Lung (tissue), 17 donors: ENCODE measurements at places on chromosomes 16 and 17.

DNA sequence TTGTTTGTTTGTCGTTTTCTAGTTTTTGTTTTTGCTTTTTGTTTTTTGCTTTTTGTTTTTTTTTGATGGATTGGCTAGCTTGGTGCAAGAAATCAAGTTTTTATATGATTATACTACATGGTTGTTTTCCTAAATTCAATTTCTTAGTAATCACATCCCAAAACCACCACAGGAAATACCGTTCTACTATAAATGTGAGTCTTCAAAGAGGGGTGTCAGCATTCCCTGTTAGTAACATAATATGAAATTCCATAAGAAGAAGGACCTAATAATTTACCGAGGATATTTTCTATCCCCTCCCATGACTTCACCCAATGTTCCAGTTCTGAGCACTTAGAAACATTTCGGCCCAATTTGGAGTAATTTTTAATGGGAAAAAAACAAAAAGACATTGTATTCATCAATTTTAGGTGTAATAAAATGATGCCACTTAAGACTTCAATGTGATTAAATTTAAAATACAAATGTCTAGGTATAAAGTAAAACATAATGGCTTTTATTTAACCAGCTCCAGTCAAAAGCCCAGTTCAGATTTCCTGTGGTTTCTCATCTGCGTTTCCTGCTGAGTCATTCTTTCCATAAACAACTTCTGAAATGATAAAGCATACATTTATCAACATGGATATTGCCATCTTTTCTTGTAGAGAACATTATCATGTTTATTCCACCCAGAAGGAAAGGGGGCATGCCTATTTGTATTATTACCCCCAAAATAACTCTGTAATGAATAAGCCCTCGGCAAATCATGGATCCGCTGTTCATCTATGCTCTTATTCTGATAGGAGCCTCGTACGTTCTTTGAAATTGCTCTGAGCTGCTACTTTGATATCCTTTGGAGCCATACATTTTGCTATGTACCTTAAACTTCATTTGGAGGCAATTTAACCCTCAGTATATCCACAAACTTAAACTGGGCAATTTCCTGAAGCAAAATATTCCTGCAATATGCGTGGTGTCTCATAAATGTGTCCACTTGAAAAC, 28.1 kb downstream of the HSBP1 start:
- DNase-seq: peak; percentile 25

- DNase-seq: no peak
These were observed 125.4 kb downstream of the MAP2K6 start for GRCh38 chr17:69539781-69540319.

- no peak for DNase-seq
These were observed 10.7 kb upstream of the PRPF8 start for GRCh38 chr17:1695365-1695764.

- DNase-seq: peak; percentile 86
These were observed 46.5 kb upstream of the CPNE2 start for GRCh38 chr16:57045694-57046381.

GRCh38 chr17:39934324-39934723, 6.8 kb downstream of the LRRC3C start:
- no peak for DNase-seq

DNA sequence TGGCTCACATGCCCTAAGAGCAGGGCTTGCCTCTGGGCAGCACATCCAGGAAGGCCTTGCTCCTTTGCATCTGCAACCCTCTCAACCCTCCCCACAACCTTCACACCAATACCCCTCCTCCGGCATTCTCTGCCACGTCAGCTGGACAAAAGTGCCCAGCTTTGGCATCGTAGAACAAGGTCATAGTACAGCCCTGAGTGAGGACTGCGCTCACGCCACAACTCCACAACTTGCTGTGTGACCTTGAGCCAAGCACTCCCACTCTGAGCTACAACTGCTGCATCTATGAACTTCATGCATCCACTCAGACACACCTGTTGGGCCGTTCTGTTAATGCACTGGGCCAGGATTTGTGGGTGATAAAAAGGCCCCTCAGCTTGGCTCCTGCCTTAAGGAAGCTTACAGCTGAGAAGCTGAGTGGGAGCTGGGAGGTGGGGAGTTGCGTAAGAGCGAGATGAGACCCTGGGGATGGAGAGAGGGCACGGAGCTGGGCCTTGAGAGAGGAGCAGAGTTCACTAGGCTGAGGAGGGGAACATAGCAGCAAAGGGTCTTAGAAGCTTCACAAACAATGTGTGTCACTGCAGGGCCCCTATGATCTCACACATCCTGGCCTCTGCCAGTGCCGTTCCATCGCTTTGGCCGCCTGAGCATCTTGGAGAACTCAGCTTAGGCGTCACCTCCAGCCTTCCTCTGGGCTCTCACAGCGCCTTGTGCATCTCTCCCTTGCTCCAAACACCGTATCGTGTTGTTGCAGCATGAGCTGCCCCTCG, 8.6 kb upstream of the MRC2 start:
- DNase-seq: no peak

- no peak for DNase-seq
These were observed 13.2 kb upstream of the MRTFB start for GRCh38 chr16:14057878-14058382.

DNA sequence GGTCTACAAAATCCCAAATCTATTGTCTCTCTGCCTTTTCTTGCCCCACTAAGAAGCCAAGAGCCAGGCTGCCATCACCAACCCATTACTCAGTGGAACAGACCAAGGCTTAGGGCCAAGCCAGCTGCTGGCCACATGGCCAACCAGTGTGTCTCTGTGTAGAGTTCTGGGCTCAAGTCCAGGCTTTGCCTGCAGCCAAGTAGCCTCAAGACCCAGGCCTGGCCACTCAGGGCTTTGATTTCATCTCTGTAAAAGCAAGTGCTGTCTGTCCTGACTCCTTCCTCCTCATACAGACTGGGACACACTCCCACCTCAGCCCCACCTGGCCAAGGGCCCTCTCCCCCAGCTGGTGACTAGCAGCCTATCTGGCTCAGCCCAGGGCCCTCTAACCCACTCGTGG, 14.6 kb downstream of the SREBF1 start:
- peak; percentile 36 for DNase-seq

GRCh38 chr17:47918006-47918405, 22.0 kb downstream of the SP2 start:
- no peak for DNase-seq

DNA sequence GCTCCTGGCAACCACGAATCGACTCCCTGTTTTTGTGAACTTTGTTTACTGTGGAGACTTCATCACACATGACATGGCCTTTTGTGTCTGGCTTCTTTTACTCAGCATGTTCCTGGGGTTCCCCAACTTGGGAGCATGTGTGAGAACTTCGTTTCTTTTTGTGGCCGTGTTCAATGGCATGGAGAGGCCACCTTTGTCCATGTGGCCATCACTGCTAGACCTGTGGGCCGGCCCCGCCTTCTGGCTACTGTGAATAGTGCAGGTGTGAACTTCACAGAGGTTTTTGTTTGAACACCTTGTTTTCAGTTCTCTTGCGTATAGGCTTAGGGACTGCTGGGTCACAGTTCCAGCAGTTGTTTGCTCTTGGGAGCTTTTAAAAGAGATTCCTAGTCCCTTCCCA, 5.7 kb upstream of the SLC38A8 start:
- DNase-seq: no peak

DNA sequence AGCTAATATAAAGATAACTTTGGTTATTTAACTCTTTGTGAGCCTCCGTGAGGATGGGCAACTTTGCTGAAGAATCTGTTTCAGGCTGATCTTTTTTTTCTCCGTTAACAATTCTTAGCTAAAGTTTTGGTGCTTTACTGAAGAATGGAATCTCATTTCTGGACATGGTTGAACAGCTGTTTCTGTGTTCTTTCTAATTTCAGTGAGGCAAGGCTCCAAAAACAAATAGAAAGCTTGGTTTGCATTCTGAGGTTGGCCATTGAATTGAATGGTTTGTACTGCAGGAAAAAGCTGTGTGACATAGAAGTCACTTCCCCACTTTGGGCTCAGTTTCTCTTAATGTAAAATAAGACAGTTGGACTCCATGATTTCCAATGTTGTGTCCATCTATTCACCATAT, 22.3 kb upstream of the HLF start:
- DNase-seq: no peak

- no peak for DNase-seq
These were observed 89.0 kb upstream of the CDH5 start for GRCh38 chr16:66277311-66278070.

GRCh38 chr16:74500907-74501306, 79.6 kb upstream of the CLEC18B start:
- no peak for DNase-seq

- DNase-seq: no peak
These were observed 236.5 kb downstream of the MAP2K4 start for GRCh38 chr17:12257176-12257575.

GRCh38 chr17:57400648-57401047, 144.3 kb downstream of the MSI2 start:
- no peak for DNase-seq

DNA sequence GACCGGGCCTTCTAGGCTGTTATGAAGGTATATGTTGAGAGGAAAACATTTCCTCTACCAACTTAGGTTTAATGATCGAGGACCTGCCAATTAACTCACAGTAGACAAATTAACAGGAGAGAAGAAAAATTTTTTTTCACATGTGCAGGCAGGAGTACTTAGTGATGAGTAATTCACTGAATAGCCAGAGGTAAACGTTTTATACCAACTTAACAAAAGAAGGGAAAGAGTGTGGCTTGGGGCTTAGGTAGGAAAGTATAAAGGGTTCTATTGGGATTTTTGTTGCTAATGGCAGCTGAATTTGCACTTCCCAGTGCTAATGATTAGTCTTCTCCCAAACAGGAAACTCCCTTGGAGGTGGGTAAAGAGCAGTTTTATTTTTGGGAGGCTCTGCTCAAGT, 121.6 kb upstream of the HS3ST4 start:
- DNase-seq: no peak

DNA sequence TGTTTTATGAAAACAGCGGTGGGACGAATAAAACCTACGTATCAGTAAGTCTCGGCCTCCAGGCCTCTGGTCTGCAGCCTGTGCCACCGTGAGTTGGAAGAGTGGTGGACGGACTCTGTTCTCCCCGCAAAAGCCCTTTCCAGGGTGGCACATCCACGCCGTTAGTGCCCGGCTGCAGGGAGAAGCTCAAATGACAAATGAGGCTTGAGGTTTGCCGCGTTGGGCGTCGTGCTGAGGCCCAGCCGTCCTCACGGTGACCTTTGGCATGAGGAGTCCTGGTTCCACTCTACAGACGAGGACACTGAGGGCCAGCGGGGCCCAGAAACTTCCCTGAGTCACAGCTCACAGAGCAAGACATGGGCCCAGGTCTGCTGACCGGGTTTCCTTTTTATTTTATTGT, 40.2 kb downstream of the JPH3 start:
- DNase-seq: no peak

DNA sequence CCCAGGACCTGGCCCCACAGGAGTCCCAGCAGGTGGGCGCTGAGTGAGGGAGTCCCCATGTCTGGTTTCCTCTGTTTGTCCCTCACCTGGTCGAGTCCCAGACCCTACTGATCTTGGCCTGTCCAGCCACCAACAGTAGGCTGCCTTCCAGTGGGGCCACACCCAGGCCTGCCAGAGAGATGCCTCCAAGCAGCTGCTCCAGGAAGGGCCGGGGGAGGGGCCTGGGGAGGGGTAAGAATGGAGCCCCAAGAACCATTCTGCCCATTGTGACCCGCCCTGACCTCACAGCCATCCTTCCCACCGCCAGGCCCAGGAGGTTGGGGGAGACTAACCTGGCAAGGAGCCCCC, 736 bp downstream of the SPATA20 start:
- DNase-seq: no peak

DNA sequence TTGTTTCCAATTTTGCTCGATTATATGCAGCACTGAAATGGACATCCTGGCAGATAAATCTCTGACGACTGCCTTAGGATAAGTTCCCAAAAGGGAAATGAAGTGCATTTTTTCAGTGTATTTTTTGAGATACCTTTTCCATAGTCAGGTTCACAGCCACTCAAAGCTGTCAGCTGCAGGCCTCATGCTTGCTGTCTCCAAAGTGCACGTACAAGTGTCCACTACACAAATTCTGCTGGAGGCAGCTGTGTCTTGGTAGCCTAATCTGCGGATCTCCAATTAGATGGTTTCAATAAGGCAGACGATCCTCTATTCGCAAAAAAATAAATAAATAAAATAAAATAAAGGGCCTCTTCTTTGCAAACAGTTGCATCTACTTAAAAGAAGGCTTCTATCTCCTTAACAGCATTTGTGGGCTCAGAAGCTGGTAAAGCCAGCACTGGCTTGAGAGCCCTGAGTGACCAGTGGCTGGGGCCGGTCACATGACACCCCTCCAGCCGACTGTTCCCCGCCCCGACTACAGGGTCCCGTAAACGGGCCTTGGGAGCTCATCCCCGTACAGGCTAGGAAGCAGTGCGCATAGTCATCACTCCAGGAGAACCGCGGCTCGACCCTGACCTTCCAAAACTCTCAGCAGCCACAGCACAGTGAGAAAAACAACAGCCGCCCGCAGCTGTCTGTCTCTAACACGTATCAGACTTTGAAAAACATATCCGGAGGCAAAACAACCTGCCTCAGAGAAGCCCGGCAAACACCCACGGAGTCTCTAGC, 18.8 kb downstream of the RPH3AL start:
- DNase-seq: peak; percentile 72

DNA sequence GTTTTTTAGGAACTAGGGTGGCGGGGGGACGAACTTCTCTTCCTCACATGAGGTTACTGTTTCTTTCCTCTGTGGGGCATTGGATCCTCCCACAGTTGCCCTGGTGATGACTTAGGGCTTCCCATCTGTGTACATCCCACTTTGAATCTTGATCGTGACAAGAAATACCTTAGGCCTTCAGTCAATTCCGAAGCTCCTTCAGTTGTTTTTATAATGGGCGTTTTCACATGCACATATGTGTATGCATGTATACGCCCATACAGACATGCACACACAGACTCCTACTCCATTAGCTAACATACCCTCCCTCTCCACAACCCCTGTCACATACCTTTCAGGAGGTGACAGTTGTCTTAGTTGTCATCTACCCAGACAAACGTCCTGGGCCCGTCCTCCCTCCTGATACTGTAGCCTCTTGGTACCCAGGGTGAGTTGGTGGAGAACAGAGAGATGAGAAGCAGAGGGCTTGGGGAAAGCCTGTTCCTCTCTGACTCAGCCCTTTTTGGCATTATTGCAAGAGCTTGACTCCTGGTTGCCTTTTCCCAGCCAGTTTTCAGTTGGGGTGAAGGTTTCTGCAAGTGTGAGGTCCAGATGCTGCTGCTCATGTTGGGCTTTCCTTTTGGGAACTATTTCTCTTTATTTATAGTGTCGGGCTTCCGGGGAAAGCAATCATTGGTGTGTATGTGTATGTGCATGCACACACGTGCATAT, 2.2 kb upstream of the AOC2 start:
- DNase-seq: no peak

- peak; percentile 88 for DNase-seq
These were observed 13.3 kb upstream of the SDK2 start for GRCh38 chr17:73657473-73658116.

GRCh38 chr17:58323366-58324055, 5.1 kb downstream of the TSPOAP1 start:
- no peak for DNase-seq

DNA sequence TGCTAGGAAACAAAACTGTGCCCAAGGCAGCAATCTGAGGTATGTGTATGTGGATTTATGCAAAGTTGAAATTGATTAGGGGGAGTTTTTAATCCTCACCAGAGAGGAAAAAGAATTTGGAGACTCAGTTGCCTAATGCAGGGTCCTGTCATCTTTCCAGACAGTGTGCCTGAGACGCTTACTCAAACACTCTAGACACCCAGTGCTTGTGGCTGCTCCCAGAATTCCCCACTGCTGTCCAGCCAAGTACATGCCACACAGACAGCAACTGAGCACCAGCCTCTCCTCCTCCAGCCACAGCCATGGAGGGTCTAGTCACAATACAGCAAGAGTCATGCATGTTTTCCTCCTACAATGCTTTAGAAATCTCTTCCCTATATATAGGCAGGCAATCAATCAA, 118.1 kb downstream of the HIC1 start:
- peak; percentile 62 for DNase-seq

- peak; percentile 25 for DNase-seq
These were observed 15.8 kb upstream of the SLC46A1 start for GRCh38 chr17:28421787-28422305.
